ENCODE measurements at places on chromosomes 2 and 18. TPM values are rescaled to one million over a fixed set of nuclear protein-coding genes. Genes with fewer than 3 reads are reported as not detected.

The NAT8 gene
- not detected for total RNA-seq

GRCh38 chr2:183541766-183542165 lies 417.5 kb downstream of the NUP35 start:
- H3K27ac ChIP-seq: no peak overlapping the region
- H3K4me3 ChIP-seq: no peak overlapping the region
- no peaks in the 10 kb centered on the region for H3K4me1 ChIP-seq
- DNase-seq: no peak
- no peaks in the 10 kb centered on the region for H3K36me3 ChIP-seq

GRCh38 chr2:235017441-235017840 lies 65.6 kb downstream of the SH3BP4 start:
- no peak for DNase-seq
- no peaks in the 10 kb centered on the region for H3K27me3 ChIP-seq
- no peak overlapping the region for H3K4me3 ChIP-seq
- H3K4me1 ChIP-seq: no peaks in the 10 kb centered on the region

GRCh38 chr18:76530846-76531245 lies 35.8 kb upstream of the ZNF516 start:
- DNase-seq: no peak
- no peaks in the 10 kb centered on the region for H3K27me3 ChIP-seq
- H3K27ac ChIP-seq: no peak overlapping the region
- H3K36me3 ChIP-seq: no peaks in the 10 kb centered on the region
- no peak overlapping the region for H3K4me3 ChIP-seq

The MLPH gene
- 1.8 TPM for total RNA-seq

GRCh38 chr2:101846973-101847372 lies 144.8 kb upstream of the IL1R2 start:
- H3K36me3 ChIP-seq: peaks cover 56% of the 10 kb centered on the region
- H3K27me3 ChIP-seq: no peaks in the 10 kb centered on the region
- H3K27ac ChIP-seq: no peak overlapping the region

The ACMSD gene
- total RNA-seq: not detected

GRCh38 chr2:108579623-108580022 lies 45.4 kb downstream of the LIMS1 start:
- peaks cover 49% of the 10 kb centered on the region for H3K4me1 ChIP-seq
- no peaks in the 10 kb centered on the region for H3K36me3 ChIP-seq
- H3K27me3 ChIP-seq: no peaks in the 10 kb centered on the region
- DNase-seq: no peak
- H3K4me3 ChIP-seq: no peak overlapping the region

All from esophagus squamous epithelium (tissue), 5 donors.